ENCODE measurements at places on chromosomes 2 and 18.

GRCh38 chr2:133130548-133131246, 437.6 kb downstream of the NCKAP5 start:
- no peak for DNase-seq

DNA sequence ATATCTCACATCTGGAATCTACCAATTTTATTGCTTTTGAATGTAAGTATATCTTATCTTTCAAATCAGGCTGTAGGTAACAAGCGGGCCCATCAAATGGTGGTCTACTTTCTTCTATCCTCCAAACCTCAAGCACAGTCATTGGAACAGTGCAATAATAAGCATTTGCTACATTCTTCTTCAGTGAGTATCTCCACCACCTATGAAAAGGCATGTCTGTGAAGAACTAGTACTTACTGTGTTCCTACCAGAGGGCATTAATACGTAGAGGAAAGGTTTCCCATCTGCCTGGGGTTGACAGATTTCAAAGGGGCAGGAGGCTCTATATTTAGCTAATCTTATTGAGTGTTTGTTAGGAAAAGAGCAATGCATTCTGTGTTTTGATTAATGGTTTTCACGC, 411.1 kb downstream of the NCKAP5 start:
- DNase-seq: no peak

DNA sequence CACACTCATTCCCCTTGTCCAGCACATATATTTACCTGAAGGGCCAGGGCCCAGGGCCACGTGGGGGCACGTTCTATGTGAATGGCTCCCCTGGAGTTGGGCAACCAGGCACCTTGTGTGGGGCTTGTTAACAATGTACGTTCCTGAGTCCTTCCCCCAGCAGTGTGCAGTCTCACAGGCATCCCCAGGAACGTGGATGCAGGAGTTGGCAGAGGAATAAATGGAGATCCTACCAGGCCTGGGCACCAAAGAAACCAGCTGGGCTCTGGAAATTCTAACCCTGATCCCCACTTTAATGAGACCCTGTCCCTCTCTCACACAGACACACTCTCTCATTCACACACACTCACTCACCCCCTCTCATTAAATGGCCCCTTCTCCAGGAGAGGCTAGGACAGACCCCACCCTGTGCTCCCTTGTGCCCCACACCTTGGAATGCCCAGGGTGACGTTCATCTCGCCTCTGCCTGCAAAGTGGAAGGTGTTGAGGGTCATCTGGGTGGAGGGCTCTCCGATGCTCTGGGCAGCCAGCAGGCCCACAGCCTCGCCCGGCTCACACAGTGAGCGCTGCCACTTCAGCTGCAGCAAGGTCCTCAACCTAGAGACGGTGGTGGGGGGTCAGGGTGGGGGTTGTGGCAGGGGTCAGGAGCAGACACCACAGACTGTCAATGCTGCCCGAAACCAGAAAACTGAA, 65.6 kb downstream of the POLR1A start:
- no peak for DNase-seq

GRCh38 chr2:181959508-181959907, 26.1 kb upstream of the PPP1R1C start:
- DNase-seq: no peak

DNA sequence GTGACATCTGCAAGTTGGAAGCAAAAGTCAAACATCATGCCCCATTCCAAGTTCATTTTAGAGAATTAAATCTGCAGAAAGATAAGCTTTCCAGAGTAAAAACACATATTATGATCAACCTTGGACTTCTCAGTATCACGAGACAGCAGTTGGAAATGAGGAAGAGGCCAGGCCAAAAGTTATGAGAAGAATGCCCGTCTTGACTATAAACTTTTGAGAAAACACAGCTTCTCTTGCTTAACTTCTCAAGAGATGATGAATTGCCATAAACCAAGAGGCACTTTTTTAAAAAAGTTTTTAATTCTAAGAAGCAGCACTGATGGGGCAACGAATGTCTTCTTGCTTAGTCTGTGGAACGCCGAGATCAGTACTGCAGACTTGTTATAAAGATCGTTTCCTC, 52.6 kb upstream of the NFU1 start:
- no peak for DNase-seq

DNA sequence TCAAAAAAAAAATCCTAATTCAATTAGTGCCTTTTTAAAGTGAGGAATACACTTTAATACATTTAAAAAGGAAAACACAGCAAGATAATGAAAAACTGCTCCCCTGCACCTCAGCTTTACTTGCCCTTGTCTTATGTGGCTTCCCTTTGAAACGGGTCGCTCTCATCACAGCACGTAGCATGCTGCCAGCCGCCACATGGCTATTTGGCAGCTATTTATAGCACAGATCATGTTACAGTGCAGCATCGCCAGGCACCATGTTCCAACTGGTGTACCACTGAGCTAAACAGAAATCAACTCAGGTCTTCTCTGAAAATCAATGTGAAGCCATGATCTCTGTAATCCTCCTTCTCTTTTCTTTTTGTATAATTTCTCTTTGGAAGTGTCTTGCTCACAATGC, 65.1 kb downstream of the TMEM182 start:
- DNase-seq: no peak

DNA sequence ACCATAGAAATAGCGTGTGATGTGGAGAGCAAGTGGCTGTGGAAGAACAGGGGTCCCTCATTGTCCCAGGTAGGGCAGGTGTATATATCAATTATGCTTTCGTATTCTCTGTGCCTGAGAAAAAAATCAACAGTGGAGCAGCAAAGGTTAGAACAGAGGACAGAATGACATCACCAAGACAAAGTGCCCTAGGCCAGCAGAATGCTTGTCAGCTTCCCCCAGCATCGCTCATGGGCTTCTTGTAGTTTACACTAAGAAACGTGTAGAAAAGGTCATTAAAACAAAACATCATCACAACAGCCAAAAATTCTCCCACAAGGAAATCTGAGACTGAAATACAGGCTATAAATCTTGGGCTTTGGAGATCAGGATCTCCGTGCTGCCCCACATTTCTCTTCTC, 288.0 kb downstream of the TDRD15 start:
- no peak for DNase-seq

DNA sequence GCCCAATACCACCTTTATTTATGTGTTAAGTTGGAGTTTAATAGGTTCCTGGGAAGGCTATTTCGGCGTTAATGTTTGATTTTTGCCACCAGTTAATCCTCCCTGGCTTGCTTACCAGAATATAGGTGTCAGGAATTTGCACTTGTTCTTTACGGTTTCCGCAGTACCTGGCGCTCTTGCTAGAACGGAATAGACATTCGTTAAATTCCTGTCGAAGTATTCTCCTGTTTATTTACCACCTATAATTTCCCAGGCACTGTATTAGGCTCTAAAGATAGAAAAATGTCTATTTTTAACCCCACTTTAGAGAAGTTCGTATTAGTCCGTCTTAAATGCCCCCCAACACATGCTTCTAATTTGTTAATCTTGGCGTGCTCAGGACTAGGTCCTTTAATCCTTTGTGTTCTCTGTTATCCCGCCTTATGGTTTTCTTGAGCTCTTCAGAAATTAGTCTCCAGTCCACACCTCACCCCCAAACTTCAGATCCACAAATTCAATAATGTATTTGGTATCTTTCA, 575 bp downstream of the CCDC150 start:
- DNase-seq: no peak

DNA sequence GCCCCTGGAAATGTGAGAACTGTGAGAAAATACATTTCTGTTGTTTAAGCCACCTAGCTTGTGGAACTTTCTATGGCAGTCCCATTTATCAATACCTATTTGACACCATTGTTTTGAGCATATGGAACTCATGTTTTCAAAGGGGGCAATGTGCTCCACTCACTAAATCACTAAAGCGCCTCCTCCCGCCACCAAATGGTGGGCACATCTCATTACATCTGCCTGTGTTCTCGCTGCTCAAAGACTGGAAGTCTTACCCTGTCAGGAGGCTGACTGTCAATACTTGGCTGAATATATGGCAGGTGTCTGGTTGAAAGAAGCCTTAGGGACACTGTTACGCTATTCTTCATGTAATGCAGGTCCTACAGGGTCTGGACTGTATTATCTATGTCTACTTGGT, 767.7 kb downstream of the TSN start:
- no peak for DNase-seq

DNA sequence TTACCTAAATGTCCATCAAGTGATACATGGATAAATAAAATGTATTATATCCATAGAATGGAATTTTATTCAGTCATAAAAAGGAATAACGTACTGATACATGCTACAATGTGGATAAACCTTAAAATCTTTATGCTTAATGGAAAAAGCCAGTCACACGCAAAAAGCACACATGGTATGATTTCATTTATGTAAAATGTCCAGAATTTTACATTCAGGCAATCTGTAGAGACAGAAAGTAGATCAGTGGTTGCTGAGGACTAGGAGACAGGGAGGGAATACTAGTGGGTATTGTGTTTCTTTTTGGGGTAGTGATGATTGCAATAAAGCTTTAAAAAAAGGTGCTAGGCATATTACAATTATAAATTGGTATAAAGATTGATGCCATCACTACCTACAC, 30.7 kb upstream of the CD302 start:
- DNase-seq: no peak

GRCh38 chr2:72539071-72539552, 286.7 kb downstream of the EXOC6B start:
- no peak for DNase-seq

DNA sequence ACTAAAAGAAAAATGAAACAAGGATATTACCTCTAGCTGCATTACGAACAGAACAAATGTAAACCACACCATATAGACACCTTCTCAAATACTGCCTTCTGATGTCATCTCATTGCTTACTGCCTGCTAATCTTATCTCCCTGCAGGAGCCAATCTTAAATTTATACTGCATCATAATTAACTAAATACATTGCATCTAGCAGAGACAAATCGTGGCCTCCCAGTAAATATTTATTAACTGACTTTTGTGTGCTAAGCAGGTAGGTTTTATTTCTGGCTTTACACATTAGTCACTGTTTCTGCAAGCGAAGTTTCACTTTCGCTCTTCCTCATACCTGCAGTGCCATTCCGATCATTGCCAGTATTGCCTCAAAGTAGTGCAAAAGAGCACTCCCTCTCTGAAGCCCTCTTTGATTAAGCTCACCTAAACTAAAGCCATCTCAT, 67.5 kb downstream of the SPATS2L start:
- DNase-seq: peak; percentile 28

- DNase-seq: no peak
These were observed 90.1 kb downstream of the SLC66A3 start for GRCh38 chr2:11245322-11245721.

- no peak for DNase-seq
These were observed 207.4 kb downstream of the FHOD3 start for GRCh38 chr18:36504928-36505327.

DNA sequence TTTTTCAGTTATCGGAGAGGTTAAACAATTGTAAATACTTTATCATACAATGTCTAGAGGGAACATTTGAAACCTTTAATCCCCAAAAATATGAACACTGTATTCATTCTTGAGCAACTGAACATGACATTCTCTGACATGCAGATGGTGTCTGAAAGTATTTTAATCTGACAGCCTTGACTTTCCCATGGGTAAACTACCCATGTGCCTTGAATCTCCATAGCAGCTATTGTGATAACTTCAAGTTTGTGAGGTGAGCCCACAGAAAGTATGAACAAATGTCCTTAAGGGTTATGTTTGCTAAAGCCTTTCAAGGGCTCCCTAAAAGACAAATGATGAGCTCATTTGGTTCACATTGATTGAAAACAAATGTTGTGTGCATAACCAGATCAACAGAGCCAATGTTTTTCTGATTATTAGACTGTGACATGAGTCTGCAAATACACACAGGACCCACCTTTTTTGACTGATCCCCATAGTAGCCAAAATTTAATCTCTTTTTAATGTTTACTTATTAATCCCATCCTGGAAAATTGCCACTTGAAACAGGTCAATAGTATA, 1326.0 kb downstream of the LRP1B start:
- no peak for DNase-seq

DNA sequence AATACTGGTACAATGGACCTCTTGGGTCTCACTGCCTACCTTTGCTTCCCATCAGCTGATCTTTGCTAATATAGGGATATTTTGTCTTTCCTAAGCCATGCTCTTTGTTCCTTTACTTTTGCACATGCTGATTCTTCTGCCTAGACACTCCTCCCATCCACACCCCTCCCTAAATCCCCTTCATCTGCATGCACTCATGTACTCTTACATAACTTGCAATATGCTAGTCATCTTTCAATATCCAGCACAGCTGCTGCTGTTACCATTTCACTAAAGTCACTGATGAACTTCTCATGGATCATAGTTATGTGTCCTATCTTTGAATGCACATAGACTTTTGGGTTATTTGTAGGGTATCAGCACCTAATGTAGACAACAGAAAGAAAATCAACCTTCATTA, 18.5 kb upstream of the DTNA start:
- DNase-seq: no peak

DNA sequence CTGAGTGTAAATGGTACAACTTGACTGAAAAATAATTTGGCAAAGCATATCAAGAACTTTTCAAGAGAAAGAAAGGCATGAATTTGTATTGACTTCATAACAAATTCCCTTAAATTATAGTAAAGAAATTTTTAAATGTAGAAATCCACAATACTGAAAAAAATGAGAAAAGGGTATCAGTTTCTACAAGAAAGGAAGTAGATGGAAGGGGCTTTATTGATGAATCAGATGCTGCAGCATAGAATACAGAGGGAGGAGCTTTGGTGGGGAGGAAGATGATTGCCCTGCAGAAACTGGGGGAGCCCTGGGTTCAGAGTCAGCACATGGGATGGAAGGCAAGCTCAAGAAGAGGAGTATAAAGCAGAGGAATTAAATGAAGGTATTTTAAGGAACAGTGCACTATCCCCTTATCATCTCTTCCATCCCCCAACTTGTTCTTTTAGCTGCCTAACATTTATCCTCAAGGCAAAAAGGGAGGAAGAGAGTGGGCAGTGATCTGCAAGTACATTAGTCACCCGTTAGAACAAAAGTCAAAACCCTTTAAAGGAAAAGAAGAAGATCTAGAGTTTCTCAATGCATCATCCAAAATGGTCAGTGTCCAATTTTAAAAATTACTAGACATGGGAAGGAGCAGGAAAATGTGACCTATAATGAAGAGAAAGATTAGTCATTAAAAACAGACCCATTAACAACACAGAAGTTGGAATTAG, 77.7 kb downstream of the KCTD18 start:
- no peak for DNase-seq

DNA sequence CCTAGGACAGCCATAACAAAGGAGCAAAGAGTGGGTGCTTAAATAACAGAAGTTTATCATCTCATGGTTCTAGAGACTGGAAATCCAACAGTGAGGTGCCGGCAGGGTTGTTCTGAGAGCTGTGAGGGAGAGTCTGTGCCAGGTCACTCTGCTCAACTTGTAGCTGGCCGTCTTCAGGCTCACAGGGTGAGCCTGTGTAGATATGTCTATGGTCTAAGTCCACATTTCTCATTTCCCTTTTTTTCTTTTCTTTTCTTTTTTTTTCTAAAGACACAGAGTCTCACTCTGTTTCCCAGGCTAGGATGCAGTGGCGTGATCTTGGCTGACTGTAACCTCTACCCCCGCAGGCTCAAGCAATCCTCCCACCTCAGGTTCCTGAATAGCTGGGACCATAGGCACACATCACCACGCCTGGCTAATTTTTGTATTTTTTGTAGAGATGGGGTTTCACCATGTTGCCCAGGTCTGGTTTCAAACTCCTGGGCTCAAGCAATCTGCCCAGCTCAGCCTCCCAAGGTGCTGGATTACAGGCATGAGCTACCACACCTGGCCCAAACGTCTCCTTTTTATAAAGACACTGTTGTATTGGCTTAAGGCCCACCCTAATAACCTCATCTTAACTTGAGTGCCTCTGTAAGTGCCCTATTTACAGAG, 142.2 kb downstream of the SP3 start:
- no peak for DNase-seq

Measured in CD4-positive, alpha-beta T cell treated with Interferon gamma for 1 hour (primary cell).